Common myeloid progenitor, CD34-positive (primary cell): ENCODE measurements at places on chromosomes 11 and 22.

GRCh38 chr11:62069374-62069773 is 54.4 kb upstream of the INCENP start:
- H3K4me1 ChIP-seq = no peaks in the 10 kb centered on the region
- H3K4me3 ChIP-seq = no peak overlapping the region
- no peak overlapping the region for H3K27ac ChIP-seq
- no peak for DNase-seq
- no peaks in the 10 kb centered on the region for H3K36me3 ChIP-seq

GRCh38 chr11:108786281-108786990 is 121.6 kb downstream of the DDX10 start:
- no peaks in the 10 kb centered on the region for H3K4me1 ChIP-seq
- H3K27ac ChIP-seq = no peak overlapping the region
- H3K27me3 ChIP-seq = no peaks in the 10 kb centered on the region
- H3K36me3 ChIP-seq = no peaks in the 10 kb centered on the region
- no peak for DNase-seq

- DNase-seq = no peak
- no peak overlapping the region for H3K4me3 ChIP-seq
- H3K27ac ChIP-seq = no peak overlapping the region
- H3K4me1 ChIP-seq = no peaks in the 10 kb centered on the region
- no peaks in the 10 kb centered on the region for H3K36me3 ChIP-seq
Measured at GRCh38 chr22:47230741-47231140, 468.3 kb downstream of the TBC1D22A start.

- H3K4me3 ChIP-seq = peak within 1 kb of the TSS; percentile 75
- no peaks in the 10 kb centered on the region for H3K27me3 ChIP-seq
- peaks cover 22% of the 10 kb centered on the region for H3K4me1 ChIP-seq
- peak within 1 kb of the TSS; percentile 89 for H3K27ac ChIP-seq
Measured at GRCh38 chr11:61161190-61162091, at the start of gene VPS37C. TSS of gene VPS37C (minus strand) at chr11:61161426. CDS start at chr11:61138829, 22,597 bp downstream.

DNA sequence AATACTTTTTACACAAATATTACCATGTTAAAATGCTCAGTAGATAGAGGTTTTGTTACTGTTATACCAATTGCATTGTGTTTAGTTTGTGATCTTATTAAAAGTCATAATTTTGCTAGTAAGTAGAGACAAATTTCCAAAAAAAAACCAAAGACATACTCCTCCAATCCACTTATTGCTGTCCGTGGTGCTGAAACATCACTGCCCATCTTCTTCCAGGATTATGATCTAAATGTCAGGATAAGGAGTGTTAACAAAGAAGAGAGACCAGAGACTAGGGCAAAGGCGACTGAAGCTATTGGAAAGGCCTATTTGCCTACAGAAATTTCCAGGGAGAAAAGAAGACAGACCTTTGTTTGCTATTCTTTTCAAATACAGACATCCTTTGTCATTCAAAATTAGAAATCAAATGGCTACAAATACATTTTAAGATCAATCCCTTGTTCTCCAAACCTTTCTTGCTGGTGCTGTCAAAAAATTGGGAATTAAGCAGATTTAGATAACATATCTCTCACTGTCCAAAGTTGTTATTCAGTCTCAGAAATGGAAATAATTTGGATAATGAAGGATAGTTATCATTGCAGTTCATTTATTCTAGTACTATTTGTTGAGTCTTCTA is 199.7 kb downstream of the C11orf91 start:
- no peak overlapping the region for H3K27ac ChIP-seq
- H3K4me1 ChIP-seq = no peaks in the 10 kb centered on the region
- peaks cover 3% of the 10 kb centered on the region for H3K27me3 ChIP-seq
- peak; percentile 46 for DNase-seq

- DNase-seq = no peak
- H3K27ac ChIP-seq = no peak overlapping the region
- no peak overlapping the region for H3K4me3 ChIP-seq
- no peaks in the 10 kb centered on the region for H3K36me3 ChIP-seq
Measured at GRCh38 chr22:37001826-37002225, 17.4 kb downstream of the TST start.

DNA sequence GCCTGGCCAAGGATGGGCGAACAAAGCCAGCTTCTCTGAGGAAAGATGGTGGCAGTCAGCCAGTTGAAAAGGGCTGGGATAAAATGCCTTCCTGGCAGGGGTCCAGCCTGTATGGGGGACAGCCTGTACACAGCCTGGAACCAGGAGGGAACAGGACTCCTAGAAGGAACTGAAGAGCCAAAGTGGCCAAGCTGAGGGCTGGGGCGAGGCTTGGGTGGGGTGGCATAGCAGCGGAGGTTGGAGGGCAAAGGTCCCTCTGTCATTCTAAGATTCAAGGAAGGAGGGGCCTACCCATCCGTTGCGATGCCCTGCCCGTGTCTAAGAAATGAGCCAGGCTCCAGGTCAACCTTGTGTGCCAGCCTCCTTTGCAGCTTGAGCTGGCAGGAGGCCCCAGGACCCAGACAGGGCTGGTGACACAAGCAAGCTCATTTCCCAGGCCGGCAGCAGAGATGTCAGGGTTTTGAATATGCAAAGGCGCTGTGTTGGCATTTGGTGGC is 22.6 kb downstream of the FADD start:
- no peaks in the 10 kb centered on the region for H3K36me3 ChIP-seq
- no peak overlapping the region for H3K27ac ChIP-seq
- H3K27me3 ChIP-seq = peaks cover 4% of the 10 kb centered on the region
- H3K4me3 ChIP-seq = no peak overlapping the region

- no peak overlapping the region for H3K27ac ChIP-seq
- no peak for DNase-seq
- H3K4me1 ChIP-seq = no peaks in the 10 kb centered on the region
- no peak overlapping the region for H3K4me3 ChIP-seq
- H3K27me3 ChIP-seq = no peaks in the 10 kb centered on the region
Measured at GRCh38 chr22:33659448-33659847, 260.8 kb downstream of the LARGE1 start.

GRCh38 chr11:127943152-127943551 is 644.2 kb downstream of the ETS1 start:
- no peaks in the 10 kb centered on the region for H3K36me3 ChIP-seq
- no peak overlapping the region for H3K4me3 ChIP-seq
- H3K4me1 ChIP-seq = no peaks in the 10 kb centered on the region
- DNase-seq = no peak

DNA sequence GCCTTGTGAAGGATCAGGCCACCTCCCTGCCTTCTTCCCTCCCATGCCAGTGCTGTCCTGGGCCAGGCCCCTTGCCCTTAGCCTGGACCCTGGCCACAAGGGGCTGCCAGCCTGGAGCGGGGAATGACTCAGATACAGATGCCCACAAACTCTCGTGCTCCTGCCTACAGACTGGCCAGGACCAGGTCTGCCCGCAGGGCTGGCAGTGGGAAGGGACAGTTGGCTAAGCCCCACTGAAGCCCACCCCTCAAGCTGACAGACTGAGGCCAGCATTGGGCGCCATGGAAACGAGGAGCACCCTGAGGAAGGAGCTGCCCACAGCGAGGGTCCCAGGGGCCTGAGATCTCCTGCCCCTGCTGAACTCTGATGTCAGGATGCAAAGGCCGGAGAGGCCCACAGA is 14.1 kb downstream of the SCUBE1 start:
- no peak for DNase-seq
- no peaks in the 10 kb centered on the region for H3K27me3 ChIP-seq
- no peak overlapping the region for H3K4me3 ChIP-seq
- no peak overlapping the region for H3K27ac ChIP-seq

DNA sequence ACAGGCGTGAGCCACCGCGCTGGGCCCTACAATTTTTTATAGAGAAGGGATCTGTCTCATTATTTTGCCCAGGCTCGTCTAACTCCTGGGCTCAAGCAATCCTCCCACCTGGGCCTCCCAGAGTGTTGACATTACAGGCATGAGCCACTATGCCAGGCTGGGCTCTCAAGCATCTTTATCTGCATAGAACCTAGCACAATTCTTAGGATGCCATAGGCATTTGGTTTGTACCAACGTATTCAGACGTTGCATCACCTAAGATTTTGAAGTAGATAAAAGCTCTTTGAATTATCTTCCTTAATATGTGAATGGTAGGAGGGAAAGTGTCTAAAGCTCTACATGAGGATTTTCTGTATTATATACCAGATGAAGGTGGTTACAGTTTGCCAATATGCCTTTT is 30.5 kb downstream of the RTN3 start:
- peaks cover 6% of the 10 kb centered on the region for H3K36me3 ChIP-seq
- DNase-seq = no peak
- peaks cover 13% of the 10 kb centered on the region for H3K4me1 ChIP-seq
- H3K27me3 ChIP-seq = no peaks in the 10 kb centered on the region

DNA sequence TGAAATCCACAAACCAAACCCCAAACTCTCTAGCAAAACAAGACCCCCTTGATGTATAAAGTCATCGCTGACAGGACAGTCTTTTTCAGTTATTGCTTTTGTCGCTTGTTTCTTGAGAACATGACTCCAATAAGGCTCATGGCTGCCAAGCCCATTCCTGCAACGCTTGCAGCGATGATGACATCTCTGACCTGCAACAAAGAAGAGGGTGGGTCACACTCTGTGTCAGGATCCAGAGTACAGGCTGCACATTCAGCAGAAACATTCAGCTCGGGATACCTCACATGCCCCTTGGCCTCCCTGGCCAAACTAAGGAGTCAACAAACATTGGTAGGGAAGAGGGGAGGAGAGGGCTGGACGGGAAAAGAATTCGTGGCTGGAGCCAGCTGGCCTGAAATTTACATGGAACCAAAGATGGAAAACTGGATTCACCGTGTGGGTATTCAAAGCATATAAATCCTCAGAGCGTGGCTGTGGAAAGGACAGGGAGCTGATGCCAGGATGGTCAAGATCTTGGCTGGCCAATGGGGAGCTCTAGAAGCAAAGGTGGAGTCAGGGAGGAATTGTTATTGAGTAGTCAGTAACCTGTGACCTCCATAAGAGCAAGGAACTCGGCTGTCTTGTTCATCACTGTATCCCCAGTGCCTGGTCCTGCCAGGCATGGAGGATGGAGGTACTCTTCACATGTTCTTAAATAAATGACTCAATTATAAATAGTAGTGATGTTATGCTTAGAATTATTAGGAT is 11.8 kb upstream of the PLAAT2 start:
- H3K4me3 ChIP-seq = no peak overlapping the region
- no peaks in the 10 kb centered on the region for H3K36me3 ChIP-seq
- no peaks in the 10 kb centered on the region for H3K27me3 ChIP-seq
- no peak overlapping the region for H3K27ac ChIP-seq
- H3K4me1 ChIP-seq = peaks cover 15% of the 10 kb centered on the region
- DNase-seq = no peak

DNA sequence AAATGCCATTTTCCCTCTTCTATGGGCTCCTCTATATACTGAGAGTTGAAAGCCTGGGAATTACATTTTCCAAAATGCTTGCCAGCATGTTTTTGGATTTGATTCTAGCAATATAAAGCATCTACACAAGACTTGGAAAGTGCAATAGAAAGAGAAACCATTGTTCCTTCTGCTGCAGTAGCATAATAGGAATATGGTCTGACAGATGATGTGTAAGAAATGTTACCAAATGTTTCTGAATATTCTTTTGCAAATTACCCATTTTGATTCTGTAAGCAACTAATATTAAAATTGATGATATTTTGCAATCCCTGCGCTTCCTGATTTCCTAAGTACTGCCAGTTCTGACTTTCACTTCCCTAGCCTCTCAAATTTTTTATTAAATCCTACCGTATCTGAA is 61.6 kb downstream of the CASP12 start:
- no peak overlapping the region for H3K27ac ChIP-seq
- no peak for DNase-seq
- H3K36me3 ChIP-seq = no peaks in the 10 kb centered on the region
- H3K4me1 ChIP-seq = no peaks in the 10 kb centered on the region
- no peaks in the 10 kb centered on the region for H3K27me3 ChIP-seq

GRCh38 chr11:94424011-94424410 is 22.8 kb upstream of the GPR83 start:
- H3K27me3 ChIP-seq = no peaks in the 10 kb centered on the region
- peaks cover 35% of the 10 kb centered on the region for H3K36me3 ChIP-seq
- no peaks in the 10 kb centered on the region for H3K4me1 ChIP-seq
- no peak overlapping the region for H3K27ac ChIP-seq

DNA sequence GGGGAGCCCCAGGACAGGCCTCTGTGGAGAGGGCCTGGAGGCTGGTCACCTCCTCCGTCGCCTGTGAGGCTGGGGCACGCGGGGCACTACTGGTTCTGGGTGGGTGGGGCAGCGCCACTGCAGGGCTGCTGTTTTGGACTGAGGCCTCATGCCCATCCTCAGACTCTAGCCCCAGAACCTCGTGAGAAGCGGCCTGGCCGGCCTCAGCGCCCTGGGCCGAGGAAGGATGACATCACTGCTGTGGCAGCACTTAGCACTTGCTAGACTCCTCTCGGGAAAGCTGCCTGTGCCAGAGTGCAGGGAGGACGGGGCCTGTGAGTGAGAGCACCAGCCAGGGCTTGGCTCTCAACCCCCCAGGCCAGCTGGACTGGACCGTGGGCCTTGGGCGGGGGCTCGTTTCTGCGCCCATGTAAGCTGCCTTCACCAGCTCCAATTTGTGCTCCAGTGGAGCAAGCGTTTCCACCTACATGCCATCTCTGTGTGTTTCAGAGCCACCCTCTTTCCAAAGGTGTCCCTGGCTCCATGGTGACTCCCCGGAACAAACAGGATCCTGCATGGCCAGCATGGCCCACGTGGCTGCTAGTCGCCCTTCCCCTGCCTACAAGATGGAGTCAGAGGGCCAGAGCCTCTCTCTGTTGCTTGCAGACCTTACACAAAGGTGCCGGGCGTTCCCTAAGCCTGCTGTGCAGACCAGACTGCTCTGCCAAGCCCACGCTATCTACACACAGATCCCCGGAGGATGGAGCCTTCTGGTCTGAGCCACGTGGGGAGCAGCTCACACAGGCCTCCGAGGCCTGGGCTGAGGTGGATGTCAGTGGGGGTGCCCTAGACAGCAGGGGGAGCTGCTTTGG is 102.9 kb downstream of the CTTN start:
- no peak overlapping the region for H3K4me3 ChIP-seq
- H3K27me3 ChIP-seq = no peaks in the 10 kb centered on the region
- no peak for DNase-seq
- no peaks in the 10 kb centered on the region for H3K4me1 ChIP-seq
- no peaks in the 10 kb centered on the region for H3K36me3 ChIP-seq

DNA sequence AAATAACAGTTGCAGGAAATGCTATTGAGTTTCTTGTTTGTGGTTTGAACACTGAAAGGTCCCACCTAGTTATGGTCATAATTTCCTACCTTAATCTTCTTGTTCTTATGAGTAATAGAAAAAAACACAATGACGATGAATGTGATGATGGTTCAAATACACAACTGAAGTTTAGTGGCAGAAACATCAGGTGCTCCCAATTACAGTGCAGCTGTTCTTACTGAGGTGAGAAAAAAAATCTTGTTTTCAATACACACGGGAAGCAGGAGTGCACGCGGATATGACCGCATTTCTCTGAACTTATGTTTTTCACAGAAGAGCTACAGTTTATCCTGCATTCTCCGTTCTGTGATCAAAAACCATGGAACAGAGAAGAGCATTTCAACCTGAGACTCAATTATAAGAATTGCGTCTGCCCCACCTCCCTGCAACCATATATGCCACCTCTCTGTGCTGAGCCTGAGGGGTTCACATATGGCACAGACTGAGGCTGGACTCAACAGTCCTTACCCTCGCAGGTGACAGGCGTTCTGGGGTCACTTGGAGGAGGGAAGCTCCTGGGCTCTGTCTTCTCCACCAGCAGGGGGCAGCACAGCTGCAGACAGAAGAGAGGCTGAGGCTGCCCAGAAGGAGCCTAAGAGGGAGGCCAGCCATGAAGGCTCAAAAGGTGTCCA is 99.7 kb upstream of the IGLL5 start:
- no peak overlapping the region for H3K27ac ChIP-seq
- DNase-seq = peak; percentile 55
- H3K27me3 ChIP-seq = no peaks in the 10 kb centered on the region
- H3K36me3 ChIP-seq = no peaks in the 10 kb centered on the region
- no peak overlapping the region for H3K4me3 ChIP-seq
- H3K4me1 ChIP-seq = no peaks in the 10 kb centered on the region
